ENCODE measurements at places on chromosomes 16 and 17.

GRCh38 chr17:4998732-4999429 lies 1.1 kb downstream of the KIF1C start:
- DNase-seq, result no peak

GRCh38 chr16:21279501-21279900 lies 1.4 kb upstream of the CRYM start:
- DNase-seq, result no peak

- DNase-seq, result no peak
These were observed 561 bp upstream of the HERPUD1 start for GRCh38 chr16:56931271-56931891.

DNA sequence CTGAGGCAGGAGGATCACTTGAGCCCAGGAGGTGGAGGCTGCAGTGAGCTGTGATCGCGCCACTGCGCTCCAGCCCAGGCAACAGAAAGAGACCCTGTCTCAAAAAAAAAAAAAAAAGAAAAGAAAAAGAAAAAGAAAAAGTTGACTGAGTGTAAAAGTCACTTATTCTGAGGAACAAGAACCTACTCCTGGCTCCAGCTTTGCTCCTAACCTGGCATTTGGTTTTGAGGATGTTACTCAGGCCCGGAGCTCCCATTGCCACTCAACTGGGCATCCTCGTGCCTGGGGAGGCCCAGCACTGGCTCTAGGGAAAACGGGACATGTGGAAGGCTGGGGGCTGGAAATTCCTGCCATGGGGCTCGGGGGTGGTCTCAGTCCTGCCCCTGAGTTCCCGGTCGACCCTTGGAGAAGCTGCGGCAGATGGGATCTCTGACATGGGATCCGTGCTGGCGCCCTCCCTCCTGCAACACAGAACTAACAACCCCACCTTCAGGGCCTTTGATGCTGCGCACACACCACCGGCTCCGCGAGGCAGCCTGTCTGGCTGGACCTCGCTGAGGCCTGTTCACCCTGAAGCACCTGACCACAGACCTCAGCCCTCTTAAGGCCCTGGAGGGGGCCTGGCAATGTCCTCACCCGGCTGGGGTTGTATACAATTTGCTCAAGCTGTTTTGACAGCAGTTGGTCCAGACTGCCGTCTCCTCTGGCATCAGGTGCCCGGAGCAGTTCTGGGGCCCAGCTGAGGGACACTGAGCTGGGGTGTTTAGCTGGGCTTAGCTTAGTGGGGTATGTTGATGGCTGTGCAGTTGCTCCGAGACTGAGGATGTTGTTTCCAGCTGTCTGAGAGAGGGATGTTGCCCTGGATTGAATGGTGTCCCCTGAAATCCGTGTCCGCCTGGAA lies 12.3 kb downstream of the CD7 start:
- DNase-seq, result no peak

DNA sequence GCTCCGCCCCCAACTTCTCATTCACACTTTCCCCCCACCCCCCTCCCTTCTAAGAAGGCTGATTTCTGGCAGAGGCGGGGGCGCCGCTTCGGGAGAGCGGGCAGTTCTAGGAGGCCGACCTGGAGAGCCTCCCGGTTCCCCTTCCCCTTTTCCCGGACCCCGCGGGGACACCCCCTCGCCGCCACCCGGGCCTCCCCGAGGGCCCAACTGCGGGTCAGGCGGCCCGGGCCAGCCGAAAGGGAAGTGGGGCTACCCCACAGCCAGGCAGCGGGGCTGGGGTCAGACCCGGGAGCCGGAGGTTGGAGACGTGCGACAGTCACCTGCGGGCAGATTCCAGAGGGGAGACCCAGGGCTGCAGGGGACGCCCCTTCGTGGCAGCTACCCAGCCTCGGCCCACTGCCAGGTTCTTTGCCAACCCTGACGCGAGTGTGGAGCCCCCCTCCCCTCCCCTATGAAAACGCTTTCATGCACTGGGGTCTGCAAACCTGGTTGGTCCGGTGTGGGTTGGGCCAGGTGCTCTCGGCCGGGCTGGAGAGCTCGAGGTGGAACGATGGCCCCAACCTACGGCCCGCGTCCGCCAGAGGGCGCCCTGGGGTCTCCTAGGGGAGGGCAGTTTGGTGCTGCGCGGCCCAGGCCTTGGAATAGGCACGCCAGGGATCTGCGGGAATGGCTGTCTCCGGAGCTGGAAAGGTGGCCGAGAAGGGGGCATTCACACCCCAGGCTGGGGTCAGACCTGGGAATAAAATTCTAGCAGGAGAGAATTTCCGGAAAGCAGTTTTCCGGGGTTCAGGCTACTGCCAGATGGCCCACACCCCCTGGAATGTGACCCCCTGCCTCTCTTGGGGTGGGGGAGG lies 721 bp upstream of the SOCS3 start:
- DNase-seq, result peak; percentile 92

- DNase-seq, result no peak
These were observed 353.9 kb upstream of the C16orf82 start for GRCh38 chr16:26712876-26713275.

GRCh38 chr16:82756283-82756599 lies 129.5 kb downstream of the CDH13 start:
- no peak for DNase-seq

DNA sequence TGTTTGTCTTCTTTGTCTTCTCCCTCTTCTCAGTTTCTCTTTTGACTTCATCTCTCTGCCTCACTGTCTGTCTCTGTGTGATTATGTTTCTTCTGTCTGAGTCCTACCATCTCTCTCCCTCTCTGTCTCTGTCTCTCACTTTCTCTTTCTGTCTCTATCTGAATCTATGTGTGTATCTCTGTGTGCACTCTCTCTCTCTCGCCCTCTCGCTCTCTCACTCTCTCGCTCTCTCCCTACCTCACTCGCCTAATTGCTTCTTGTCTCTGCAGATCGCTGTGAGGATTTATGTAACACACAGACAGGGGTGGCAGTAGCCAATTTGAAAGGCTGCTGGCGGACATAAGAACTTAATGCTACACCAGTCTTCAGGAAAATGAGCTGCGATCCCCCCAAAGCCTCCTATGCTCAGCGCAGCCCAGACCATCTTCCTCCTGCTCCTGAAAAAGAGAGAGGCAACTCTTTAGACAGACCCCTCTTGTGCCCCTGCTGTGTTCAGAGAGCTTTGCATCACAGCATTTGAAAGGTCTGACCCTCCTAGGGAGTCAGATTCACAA lies 140.9 kb downstream of the CCT6B start:
- no peak for DNase-seq

DNA sequence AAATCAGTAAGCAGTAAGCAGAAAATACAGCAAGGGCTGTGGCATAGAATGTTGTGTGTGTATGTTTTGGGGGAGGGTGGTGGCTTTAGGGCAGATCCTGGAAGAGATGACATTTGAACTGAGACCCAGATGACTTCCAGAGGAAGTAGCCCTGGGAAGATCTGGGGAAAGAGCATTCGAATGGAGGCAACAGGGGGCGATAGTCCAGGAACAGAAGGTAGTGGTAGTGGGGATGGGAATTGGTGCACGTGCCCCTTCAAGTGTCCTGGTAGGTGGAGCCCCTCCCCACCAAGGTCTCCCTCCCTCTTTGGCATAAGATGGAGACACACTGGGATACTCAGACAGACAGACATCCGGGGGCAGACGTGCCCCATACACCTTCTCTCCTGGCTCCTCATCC lies 14.1 kb downstream of the ARHGEF15 start:
- DNase-seq, result no peak

- DNase-seq, result no peak
These were observed 1.7 kb downstream of the KRT222 start for GRCh38 chr17:40663252-40663651.

GRCh38 chr16:74439685-74440084 lies 18.4 kb upstream of the CLEC18B start:
- DNase-seq, result no peak

GRCh38 chr17:79087428-79088143 lies 13.0 kb downstream of the ENGASE start:
- DNase-seq, result peak; percentile 57

GRCh38 chr17:71145486-71145885 lies 975.3 kb upstream of the SOX9 start:
- no peak for DNase-seq

- DNase-seq, result peak; percentile 48
These were observed 81.1 kb downstream of the MSI2 start for GRCh38 chr17:57337390-57337789.
